ENCODE measurements at places on chromosomes 1 and 21. TPM values are rescaled to one million over a fixed set of nuclear protein-coding genes. Genes with fewer than 3 reads are reported as not detected.

DNA sequence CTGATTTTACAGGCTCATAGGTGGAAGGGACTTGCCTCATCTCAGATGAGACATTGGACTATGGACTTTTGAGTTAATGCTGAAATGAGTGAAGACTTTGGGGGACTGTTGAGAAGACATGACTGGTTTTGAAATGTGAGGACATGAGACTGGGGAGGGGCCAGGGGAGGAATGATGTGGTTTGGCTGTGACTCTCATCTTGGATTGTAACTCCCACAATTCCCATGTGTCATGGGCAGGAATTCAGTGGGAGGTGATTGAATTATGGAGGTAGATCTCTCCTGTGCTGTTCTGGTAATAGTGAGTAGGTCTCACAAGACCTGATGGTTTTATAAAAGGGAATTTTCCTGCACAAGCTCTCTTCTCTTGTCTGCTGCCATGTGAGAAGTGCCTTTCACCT, 20.8 kb downstream of the SCYL3 start:
- no peak for DNase-seq
- H3K27me3 ChIP-seq: no peaks in the 10 kb centered on the region

DNA sequence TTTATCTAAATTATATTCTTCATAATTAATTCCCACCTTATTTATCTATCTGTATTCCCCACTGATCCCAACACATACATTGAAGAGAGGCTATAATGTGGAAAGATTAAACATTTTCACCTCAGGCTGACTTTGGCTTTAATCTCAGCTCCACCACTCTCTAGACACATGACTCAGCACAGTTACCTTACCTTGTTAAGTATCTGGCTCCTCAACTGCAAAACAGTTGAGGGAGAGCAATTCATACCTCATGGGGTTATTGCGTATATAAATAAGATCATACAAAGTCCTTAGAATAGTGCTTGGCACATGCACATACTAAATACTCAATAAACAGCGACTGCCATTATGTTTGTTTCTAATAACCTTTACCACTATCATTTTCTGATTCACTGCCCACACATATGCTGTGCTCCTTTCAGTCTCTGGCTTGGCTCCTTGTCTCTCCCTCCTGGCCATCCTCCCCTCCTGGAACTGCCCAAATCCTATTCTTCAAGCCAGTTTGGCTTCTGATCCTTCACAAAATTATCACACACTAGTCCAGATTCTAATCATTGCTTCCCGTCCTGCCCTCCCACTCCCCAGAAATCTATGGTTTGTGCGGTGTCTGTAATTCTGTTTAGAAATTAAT, 50.1 kb downstream of the BCL9 start:
- H3K27me3 ChIP-seq: peaks cover 20% of the 10 kb centered on the region
- peaks cover 4% of the 10 kb centered on the region for H3K4me1 ChIP-seq
- H3K36me3 ChIP-seq: no peaks in the 10 kb centered on the region

GRCh38 chr21:39451332-39452206, at the start of gene SH3BGR:
SH3BGR (plus strand) TSS chr21:39451970; CDS start chr21:39452097, 127 bp downstream.
- H3K4me1 ChIP-seq: peaks cover 4% of the 10 kb centered on the region
- H3K27me3 ChIP-seq: no peaks in the 10 kb centered on the region
- peak; percentile 93 for DNase-seq
- H3K36me3 ChIP-seq: no peaks in the 10 kb centered on the region

Gene DCST2
- 0.35 TPM for total RNA-seq

DNA sequence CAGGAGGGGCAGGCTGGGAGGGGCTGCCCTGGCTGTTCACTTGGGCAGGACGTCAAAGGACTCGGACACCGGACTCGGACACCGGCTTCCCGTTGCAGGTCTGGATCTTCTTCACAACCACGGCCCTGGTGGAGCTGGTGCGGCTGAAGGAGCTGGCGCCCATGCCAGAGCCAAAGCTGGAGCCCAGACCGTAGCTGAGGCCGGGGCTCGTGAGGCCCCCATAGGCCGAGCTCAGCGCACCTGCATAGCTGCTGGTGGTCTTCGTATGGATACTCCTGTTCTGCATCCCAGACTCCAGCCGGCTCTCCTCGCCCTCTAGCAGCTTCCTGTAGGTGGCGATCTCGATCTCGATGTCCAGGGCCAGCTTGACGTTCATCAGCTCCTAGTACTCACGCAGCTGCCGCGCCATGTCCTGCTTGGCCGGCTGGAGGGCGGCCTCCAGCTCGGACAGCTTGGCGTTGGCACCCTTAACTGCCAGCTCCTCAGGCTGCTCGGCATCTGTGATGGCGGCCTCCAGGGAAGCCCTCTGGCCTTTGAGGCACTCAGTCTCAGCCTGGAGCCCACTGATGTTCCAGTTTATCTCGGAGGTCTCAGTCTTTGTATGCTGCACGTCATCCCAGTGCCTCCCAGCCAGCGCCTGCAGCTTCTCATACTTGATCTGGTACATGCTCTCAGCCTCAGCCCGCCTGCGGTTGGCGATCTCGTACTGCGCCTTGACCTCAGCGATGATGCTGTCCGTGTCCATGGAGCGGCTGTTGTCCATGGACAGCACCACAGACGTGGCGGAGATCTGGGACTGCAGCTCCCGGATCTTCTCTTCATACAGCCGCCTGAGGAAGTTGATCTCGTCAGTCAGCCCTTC, 15.1 kb upstream of the KLF17 start:
- peak; percentile 87 for DNase-seq
- H3K4me3 ChIP-seq: no peak overlapping the region
- no peaks in the 10 kb centered on the region for H3K27me3 ChIP-seq
- no peaks in the 10 kb centered on the region for H3K36me3 ChIP-seq
- no peaks in the 10 kb centered on the region for H3K4me1 ChIP-seq
